Astrocyte of the spinal cord (primary cell): ENCODE measurements at places on chromosomes 6 and 20.

DNA sequence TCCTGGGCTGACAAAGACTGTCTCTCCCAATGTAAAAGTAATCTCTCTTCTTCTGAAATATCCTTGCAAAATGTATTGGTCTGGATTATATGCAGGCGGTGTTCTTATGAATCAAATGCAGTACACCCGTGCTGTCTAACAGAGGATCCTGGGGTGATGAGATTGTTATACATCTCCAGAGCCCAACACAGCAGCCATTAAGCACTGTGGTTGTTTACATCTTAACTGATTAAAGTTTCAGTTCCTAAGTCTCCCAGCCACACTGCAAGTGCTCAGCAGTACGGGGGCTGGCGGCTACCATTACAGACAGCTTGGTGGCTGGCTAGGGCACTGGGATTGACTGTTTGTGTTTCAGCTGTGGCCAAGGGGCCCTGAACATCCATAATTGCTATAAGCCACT lies 7.0 kb downstream of the UNC93A start:
- no peak for DNase-seq

DNA sequence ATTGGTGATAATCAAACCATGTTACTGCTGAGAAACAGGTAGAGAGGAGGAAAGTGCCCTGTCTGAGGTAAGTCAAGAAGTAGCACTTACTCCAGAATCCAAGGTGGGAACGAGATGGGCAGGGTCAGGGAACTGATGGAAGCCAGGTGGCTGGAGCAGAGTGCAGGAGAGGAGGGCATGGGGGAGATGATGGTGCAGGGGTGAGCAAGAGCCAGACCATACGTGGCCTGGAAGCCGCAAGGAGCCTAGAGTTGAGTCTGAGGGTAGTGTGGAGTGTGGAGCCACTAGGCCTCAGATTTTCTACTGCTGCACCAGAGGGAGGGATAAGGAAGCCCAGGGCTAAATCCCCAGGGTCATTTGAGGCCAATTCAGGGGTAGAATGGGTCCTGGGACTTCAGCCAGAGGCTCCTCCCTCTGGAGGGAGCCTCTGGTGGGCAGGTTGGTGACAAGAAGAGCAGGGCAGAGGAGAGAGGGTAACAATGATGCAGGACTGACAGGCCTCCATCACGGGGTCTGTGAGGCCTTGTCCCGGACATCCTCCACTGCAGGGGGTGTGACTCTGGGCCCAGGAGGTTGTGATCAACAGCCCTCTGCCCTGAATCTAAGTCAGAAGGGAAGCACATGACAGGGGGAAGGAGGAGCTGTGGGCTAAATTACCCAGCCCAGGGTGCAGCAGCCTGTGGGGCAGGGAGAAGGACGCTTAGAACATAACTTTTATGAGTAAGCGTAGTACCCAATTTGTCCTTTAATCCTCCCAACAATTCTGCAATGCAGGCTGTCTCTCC lies 28.7 kb downstream of the COX4I2 start:
- no peak for DNase-seq

DNA sequence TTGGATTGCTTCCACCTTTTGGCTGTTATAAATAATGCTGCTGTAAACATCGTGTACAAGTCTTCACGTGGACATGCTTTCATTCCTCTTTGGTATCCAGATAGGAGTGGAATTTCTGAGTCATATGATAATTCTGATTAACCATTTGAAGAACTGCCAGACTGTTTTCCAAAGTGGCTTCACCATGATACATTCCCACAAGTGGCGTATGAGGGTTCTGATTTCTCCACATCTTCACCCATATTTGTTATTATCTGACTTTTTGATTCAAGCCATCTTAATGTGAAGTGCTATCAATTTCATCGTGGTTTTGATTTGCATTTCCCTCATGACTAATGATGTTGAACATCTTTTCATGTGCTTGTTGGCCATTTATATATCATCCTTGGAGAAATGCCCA lies 2.9 kb upstream of the SNRPB start:
- DNase-seq = peak; percentile 63

DNA sequence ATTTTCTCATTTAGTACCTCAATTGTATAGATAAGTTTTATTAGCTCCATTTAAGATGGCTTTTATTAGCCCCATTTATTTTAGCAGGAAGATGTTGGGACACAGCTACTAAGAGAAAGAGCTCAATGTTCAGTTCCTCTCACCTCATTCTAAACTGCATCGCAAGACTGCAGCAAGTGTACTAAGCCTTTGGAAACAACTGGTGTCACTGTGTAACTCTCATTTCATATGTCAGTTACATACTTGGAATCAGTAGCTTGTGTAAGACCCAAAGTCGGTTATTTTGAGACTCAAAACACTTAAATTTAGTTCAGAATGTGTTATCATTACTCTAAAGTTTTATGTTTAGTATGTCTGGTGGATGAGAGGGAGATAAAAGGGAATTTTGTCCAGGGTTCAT lies 482.9 kb downstream of the BMP2 start:
- no peak for DNase-seq

DNA sequence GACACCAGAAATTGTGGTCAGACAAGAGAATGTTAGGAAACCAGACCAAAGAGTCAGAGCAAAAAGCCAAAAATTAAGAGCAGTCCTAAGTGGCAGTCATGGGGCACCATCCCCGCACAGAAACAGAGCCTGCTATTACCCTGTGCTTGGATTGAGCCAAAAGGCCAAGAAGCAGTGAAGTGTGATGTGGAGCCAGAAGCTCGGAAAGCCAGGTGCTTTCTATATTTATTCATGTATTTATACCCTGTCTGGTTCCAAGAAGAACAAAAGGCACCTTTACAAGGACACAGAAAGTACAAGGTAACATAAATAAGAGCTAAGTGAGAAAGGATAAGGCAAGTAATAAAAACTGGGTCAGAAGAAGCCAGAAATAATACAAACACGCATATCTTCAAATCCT lies 336.2 kb upstream of the CNR1 start:
- no peak for DNase-seq

DNA sequence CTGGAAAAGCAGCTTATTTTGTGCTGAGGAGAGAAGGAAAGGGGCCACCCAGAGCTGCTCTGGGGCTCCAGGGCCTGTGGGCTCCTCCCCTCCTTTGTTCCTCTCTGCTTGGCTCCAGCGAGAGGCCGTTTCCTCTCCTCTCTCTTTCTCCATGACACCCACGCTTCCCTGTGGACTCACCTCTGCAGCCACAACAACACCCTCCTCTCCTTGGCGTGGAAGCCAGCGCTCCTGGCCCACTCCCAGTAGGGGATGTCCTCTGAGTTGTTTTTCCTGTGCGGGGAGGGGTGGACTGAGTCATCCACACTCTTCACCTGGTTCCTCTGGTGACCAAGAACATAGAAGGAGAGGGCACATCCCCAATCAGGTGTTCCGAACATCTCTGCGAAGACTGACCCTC lies 4.9 kb upstream of the CDSN start:
- DNase-seq = peak; percentile 38

DNA sequence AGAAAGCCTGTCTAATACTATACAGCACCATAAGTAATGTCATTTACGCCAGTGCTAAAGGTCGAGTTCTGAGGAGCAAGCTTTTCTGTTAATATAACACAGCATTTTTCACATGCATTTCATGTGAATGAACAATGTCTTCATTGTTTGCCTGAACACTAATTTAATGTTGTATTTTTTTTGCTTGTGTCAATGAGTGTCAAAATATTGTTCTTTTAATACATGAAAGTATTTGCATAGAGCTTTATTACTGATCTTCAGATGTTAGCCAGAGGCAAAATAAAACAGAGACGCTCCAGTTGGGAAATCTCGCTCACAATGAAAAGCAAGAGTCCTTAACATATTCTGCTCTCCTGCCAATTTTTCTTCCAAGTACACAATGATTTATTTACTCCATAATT lies 151.8 kb downstream of the FOXC1 start:
- DNase-seq = no peak

- no peak for DNase-seq
Measured at GRCh38 chr6:89483111-89483720, 50.3 kb downstream of the ANKRD6 start.

GRCh38 chr20:18628330-18628920 lies 40.6 kb downstream of the DTD1 start:
- no peak for DNase-seq

DNA sequence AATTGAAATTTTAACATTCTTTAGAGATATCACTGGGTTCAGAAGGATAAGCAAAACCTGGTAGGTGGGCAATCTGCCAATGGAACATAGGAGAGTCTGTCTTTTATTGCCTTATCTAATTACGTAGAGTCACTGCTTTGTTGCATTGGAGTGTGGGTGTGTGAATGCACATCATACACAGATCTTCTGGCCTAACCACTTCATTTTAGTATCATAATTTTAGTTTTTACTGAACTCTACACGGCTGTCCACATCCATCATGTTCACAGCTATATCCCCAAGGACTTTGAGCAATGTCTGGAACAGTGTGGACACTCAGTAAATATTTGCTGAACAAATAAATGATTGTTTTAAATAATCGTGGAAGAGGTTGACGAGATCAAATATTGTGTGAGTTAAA lies 104.6 kb upstream of the AKIRIN2 start:
- DNase-seq = no peak

GRCh38 chr20:64001607-64002011 lies 20.7 kb downstream of the PRPF6 start:
- DNase-seq = peak; percentile 22

DNA sequence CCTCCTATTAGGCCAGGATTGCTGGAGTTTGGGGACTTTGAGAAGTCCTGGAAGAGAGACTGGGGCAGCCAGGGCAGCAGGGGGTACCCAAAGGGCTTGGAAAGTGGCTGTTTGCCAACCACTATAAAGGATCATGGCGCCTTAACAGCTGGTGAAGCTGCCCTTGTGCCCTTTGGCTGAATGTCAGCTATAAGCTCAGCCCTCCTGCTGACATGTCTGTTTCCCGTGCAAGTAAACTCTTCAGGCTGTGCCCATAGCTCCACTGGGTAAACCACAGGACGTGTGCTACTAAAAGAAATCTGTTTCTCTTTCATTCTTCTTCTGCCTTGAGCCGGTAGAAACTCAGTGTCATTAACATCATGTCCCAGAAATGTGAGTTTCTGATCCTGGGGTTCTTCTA lies 97.3 kb downstream of the CAP2 start:
- DNase-seq = peak; percentile 50

DNA sequence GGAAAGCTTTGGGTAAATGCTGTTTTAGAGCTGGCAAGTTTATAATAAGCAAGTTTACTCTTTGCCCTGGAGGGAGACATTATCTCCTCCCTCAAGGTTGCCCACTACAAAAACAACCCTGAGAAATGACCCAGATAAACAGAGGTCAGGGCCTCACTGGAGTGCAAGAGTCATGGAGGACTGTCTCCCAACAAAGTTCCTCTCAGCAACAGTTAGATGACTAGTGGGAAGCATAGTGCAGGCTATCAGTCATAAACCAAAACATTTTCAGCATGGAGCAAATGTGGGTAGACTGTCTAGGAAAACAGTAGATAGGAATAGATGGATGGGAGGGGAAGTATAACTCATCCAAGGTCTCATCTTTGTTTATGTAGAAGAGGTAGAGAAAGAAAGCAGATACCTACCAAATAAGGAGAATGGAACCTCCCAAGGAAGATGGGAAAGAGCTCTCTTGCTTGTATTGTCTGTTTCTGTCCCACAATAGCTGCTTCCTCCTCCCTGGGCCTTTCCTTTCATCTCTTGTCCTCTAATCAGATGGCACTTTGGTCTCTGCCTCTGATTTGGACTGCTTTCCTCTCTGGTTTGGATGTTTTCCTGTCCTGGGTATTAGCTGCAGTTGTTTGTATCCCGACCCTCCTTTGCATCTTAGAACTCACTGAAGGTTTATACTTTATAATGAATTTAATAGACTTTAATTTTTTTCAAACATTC lies 95.4 kb downstream of the WASF1 start:
- DNase-seq = no peak

DNA sequence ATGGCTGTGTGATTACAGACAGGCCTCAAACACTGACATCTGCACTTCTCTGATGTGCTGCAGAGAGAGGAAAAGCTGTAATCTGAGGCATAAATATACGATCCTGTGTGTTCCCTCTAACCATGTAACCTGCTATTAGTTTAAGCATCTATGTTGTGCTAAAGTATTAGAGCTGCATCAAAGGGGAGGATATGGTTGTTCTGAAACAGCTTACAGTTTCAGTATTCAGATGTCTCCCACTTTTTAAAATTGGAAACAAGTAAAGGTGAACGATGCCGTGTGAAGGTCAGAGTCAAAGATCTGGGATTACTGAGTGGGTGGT lies 7.6 kb downstream of the PLEKHG1 start:
- no peak for DNase-seq

DNA sequence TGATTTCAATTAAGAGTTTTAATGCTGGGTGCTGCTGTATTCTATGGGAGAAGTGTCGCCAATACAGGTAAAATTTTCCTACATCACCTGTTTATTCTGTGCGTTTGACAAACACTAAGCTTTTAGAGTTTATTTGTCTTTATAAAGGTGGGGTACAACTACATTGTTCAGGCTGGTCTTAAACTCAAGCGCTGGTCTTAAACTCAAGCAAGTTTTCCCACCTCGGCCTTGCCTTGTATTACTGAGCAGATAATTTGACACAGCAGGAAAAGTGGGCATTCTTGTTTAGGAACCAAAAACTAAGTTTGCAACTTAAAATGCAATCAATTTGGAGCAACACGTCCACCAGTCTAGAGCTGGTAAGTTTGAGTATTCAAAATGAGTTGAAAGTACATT lies 112.9 kb upstream of the BTN3A2 start:
- no peak for DNase-seq

GRCh38 chr20:2658414-2659354 lies 5.3 kb downstream of the IDH3B start:
- DNase-seq = no peak

DNA sequence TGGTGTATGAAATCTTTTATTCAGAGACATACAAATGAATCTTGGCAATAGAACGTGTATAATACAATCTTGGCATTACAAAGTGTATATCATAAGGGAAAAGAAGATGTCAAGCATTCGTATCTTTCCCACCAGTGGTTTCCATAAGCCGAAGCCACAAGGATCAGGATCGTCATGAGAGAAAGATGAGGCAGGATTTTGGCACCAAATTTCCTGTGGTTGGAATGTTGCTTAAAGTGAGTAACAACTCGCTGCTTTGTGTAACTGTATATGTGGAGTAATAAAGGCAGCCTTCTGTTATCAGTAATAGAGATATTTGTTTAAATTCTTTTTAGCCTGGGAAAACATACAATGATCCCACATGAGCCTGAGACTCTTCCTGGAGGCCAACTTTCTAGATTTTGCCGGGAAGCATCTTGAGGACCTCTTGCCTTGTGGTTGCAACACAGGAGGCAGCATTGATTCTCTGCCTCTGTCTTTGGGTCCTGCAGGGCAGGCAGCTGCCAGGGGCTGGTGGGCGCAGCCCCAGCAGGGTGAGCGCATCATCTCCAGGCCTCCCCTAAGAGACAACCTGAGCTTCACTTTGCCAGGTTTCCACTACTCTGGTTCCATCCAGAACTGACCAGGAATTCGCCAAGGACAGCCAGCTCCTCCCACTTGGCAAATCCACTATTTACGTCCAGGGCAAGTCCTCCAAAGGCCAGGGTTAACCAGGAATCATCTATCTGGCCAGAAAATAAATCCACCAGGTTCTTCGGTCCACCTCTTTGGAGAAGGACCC lies 230.9 kb upstream of the SULF2 start:
- DNase-seq = peak; percentile 68
